Lower leg skin (tissue), 4 donors: ENCODE measurements at places on chromosomes 5 and 9. TPM values are rescaled to one million over a fixed set of nuclear protein-coding genes. Genes with fewer than 3 reads are reported as not detected.
A peak's percentile ranks its signal among the peaks of the same experiment; 100 is the strongest.

Gene MAMDC2
- 8.7 TPM for total RNA-seq

Gene PALM2AKAP2
- total RNA-seq, result 2.0 TPM

Gene HAVCR2
- total RNA-seq, result 6.0 TPM

Gene TSPAN17
- 16.2 TPM for total RNA-seq

- no peak for DNase-seq
These were observed 168.8 kb downstream of the PDE4D start for GRCh38 chr5:59724482-59725391.

- no peak for DNase-seq
These were observed 79.8 kb downstream of the XRCC4 start for GRCh38 chr5:83157163-83157562.

GRCh38 chr9:122656378-122656777, 1.0 kb downstream of the OR1B1 start:
- no peak for DNase-seq

GRCh38 chr5:65137631-65138030, 344.1 kb downstream of the ADAMTS6 start:
- DNase-seq, result no peak

DNA sequence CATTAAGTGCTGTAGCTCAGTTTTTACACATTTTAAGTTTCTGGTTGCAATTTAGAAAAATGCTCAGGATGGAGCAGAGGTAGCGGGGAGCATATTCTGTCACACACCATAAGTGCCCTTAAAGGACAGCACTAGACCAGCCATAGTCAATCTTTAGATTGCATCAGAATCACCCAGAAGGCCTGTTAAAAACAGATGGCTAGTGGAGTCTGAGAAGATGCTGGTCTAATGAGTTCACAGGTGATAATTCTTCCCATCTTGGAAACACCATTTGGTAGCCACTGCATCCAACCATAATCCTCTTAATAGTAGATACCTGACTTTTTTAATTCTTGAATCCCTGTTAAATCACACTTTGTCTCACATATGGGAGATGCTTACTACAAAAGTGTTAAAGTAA, 113.2 kb downstream of the CDH18 start:
- DNase-seq, result no peak

DNA sequence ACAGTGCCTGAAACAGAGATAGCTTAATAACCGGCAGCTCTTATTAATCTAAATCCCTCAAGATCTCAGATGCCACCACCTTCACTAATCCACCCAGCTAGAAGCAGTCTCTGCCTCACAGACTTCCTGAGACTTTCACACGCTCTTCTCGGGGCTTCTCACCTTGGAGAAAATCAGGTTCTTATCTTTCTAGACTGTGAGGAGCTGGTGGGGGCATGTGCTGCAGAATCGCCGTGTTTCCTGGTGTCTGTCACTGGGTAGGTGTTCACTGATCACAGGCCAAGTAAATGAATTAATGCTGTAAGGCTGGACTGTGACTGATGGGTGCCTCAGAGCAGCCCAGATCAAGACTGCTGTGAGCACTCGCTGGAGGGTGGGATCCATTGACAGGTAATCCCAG, 101.7 kb downstream of the PSD2 start:
- DNase-seq, result no peak

GRCh38 chr5:111707630-111708164, 49.3 kb downstream of the NREP start:
- no peak for DNase-seq

- no peak for DNase-seq
These were observed 21.0 kb downstream of the PLAC8L1 start for GRCh38 chr5:146084376-146084775.

DNA sequence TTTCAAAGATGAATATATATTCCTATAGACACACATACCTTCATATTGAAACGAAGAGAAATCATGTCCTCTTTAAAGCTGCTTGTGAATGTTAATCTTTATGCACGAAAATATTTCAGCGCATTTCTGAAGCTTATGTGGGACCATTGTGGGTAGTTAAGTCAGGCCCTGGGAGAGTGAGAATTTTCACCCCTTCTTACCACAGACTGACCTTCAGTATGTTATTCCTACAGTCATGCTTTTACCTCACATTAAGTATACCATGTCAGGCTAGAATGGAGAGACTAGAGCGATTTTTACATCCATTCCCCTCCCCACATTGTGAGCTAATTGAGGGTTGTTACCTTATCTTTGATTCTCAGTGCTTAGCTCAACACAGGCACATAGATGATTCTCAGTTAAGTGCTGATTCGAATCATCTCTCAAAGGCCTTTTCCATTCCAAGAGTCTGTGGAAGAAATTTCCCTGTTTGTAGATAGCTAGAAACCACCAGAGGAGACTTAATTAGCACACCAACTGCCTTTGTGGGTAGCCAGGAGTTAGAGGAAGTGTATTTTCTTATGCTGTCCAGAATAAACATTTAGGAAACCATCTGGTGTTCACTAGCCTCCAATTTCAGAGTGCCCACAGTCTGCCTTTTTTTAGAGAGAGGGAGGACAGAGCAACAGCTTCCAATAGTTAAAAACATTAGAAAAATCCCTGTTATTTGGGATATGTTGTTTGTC, 110.5 kb downstream of the MEGF10 start:
- no peak for DNase-seq

DNA sequence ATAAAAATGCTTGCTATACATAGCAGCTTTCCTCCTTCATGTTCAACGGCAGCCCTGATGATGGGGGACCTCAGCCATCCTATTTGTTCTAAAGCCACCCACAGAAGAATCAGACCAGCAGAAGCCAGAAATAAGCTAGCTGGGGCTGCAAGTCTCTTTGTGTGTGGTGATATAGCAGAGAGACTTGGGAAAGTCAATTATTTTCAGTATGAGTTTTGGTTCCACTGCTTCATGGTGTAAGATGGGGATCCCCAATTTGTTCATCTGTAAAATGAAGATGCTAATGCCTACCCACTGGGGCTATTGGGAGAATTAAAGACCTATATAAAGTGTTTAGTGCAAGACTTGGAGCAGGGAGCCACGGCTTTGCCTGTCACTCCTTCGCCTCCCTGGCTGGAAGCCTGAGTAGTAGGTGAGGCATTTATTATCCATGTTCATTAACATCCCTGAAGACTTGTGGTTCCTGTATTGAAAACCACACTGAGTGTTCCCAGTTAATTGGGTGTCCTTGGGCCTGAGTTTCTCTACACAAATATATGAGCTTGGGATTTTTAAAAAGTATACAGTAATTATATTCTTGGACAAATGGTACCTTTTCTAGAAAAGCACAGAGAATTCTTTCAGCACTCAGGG, 210.1 kb upstream of the SLC24A2 start:
- DNase-seq, result no peak

DNA sequence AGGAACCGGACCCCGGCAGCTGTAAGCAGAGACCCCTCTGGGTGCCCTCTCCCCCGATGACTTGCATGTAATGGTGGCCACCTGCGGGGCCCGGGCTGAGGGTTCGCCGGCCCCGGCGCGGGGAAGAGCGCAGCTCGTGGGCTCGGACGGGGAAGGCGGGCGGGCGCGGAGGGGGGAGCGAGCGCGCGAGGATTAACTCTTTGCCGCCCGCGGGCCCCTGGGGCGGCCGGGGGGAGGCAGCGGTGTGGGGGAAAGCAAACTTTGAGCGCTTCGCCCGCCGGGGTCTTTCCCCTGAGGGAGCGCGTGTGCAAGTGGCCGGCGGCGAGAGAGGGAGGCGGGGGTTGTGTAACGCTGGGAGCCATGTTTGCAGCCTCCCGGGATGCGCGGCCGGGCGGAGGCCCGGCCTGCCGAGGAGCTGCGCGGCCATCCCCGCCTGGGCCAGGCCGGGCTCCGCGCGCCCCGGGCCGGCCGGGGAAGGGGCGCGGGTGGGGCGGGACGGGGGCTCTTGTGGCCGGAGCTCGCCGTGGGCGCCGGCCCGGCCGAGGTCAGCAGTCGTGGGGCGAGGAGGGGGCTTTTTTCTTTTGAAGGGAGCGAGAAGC, 547 bp downstream of the ANP32B start:
- DNase-seq, result no peak

- DNase-seq, result no peak
These were observed 15.4 kb downstream of the SLC36A3 start for GRCh38 chr5:151288180-151288579.

- no peak for DNase-seq
These were observed 78.8 kb downstream of the HMCN2 start for GRCh38 chr9:130344366-130344765.

DNA sequence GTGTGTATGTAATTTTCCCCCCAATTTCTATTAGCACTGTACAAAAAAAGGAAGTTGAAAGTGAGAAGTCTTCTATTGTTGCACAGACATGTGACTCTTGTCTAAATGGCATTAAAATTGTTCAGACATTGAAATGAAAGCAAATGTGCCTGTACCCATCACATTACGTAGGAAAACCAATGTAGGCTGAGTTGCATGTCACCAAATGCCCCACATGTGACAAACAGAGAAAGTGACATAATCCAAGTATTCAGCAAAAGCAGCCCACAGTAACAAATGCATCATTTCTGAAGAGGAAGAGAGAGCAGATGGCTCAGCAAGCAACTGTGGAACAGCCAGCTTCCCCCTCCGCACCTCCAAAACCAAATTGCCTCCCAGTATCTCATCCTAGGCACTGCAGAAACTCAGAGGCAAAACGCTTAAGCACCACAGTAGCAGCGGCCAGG, 161.5 kb upstream of the NR4A3 start:
- no peak for DNase-seq

GRCh38 chr5:67095346-67096171, 101.0 kb downstream of the CD180 start:
- peak; percentile 88 for DNase-seq

DNA sequence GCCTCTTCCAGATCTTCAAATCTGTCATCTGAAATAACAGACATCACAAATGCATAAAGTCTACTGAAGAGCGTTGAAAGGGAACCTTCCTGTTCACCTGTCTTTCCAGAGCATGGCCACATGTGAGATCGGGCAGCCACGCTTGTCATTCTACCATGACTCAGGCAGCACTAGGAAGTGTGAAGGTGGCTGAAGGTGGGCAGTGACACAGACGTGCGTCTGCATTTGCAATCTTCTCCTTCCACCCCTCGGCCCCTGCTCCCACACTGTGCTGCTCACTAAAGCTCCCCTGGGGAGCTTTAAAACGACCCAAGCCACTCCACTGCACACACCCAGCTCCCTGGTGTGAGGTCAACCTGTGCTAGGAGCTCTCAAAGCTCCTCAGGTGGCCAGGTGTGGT, 2.5 kb downstream of the ENTR1 start:
- no peak for DNase-seq

- DNase-seq, result no peak
These were observed 894 bp downstream of the LRRTM2 start for GRCh38 chr5:138874241-138874640.

- no peak for DNase-seq
These were observed 599 bp downstream of the KIAA1191 start for GRCh38 chr5:176360894-176361436.

DNA sequence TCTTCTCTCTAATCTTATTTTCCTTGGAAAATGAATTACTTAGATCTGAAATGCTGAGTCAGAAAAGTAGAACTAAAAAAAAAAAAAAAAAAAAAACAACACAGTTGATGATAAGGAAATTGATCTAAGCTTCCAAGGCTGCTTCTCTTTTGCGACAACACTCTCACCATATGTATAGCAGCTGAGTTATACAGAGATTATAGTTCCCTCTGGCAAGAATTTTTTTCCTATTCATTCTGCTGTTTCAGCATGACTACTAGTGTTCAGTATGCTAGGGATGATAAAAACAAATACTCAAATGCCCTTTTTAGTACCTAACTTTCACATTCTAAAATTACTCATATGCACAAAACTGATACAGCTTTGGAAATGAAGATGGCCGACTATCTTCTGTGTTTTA, 267.3 kb downstream of the MLLT3 start:
- DNase-seq, result no peak

DNA sequence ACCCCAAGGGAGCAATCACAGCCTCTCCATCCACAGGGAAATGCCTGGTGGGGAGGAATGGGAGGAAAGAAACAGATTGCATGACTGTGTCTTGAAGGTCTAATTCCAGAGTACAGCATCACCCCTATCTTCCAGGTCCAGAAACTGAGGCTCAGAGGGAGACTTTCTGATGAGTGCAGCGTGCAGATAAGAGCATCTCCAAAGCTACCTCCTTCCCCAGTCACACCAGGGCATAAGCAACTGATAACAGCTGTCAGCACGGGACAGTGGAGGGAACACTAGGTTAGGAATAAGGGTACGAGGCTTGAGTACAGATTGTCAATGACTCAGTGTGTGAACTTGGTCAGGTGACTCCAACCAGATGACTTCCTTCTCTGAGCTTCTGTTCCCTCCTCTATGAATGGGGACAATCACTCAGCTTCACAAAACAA, 126.9 kb downstream of the KCNIP1 start:
- peak; percentile 63 for DNase-seq

GRCh38 chr5:32022638-32023037, 151.5 kb downstream of the GOLPH3 start:
- no peak for DNase-seq

GRCh38 chr9:31153250-31153840, 1231.1 kb upstream of the ACO1 start:
- no peak for DNase-seq

GRCh38 chr9:27489087-27489876, 34.8 kb upstream of the IFNK start:
- no peak for DNase-seq
